H54 (cell line): ENCODE measurements at places on chromosomes 16 and 17.
A peak's percentile ranks its signal among the peaks of the same experiment; 100 is the strongest.

DNA sequence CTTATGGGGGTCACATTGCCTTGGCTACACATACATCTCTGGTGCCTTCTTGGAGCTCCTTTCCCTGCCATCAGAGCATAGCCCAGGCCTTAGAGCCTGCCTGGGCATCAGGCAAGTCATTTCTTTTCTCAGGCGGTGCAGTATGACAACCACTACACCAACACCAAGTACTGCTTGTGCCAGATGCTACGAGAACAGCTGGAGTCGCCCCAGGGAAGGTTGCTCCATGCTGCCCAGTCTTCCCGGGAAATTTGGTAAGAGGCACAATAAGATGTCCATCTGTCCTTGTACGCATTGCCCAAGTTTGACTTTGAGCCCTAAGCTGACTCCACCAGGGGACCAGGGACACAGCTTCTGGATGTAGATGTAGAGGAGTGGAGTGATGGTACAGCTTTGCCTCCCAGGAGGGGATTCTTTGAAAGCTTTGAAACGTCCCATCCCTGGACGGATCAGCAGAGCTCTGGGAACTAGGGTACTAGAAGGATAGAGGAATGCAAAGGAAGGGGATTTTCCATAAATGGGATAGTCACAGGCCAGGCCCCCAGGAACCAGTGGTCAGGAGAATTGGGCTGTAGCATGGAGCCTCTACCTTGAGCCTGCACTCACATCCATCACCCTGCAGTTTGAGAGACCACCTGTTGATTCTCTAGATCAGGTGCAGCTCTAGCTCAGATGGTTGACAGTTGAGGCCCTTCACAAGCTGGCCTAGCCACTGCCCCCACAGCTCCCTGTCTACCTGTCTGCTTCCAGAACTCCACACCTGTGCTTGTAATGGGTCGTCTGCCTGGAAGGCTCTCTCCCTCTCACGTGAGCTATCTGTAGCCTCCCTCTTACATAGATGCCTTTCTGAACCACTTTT lies 11.0 kb upstream of the NFATC3 start:
- DNase-seq: no peak

- no peak for DNase-seq
Measured at GRCh38 chr16:3578121-3578520, 918 bp upstream of the NLRC3 start.

GRCh38 chr17:18182978-18183333 lies 672 bp upstream of the ALKBH5 start:
- DNase-seq: peak; percentile 90

DNA sequence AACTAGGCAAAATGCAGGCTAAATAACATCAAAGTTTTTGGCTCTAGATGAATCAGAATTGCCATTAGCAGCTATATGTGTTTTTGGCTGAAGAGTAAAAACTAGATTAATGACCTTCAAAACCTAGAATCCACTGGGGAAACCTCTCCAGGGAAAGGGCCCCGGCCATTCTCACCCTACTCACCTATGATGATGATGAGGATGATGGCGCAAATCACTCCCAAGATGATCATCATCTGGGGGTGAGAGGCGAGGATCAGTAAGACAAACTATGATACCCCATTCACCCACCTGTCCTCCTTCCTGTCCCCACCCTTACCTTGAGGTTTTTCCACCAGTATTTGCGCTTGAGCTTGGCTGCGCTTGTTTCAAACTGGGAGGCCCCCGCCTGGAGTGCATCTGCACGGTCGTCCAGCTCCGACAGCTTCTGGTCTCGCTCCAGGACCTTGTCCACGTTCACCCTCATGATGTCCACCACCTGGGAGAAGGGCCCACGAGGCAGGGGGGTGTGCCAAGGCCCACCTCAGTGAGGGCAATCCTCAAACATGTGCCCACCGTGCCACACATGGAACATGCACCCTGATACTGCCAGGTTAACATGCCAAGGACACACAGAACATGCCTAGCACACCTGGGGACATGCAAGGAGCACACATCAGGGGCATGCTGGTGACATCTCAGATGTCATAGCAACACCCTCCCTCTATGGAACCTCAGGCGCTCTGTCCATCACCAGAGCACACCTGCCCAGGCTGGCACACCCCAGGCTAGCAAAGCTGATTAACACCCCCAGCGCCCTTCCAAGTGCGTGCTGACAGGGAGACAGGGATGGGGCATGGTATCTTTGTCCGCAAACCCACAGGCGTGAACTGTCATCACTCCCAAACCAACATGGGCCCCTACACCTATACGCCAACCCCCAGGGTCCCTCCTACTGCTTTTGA lies 1.2 kb downstream of the VAMP2 start:
- DNase-seq: no peak

DNA sequence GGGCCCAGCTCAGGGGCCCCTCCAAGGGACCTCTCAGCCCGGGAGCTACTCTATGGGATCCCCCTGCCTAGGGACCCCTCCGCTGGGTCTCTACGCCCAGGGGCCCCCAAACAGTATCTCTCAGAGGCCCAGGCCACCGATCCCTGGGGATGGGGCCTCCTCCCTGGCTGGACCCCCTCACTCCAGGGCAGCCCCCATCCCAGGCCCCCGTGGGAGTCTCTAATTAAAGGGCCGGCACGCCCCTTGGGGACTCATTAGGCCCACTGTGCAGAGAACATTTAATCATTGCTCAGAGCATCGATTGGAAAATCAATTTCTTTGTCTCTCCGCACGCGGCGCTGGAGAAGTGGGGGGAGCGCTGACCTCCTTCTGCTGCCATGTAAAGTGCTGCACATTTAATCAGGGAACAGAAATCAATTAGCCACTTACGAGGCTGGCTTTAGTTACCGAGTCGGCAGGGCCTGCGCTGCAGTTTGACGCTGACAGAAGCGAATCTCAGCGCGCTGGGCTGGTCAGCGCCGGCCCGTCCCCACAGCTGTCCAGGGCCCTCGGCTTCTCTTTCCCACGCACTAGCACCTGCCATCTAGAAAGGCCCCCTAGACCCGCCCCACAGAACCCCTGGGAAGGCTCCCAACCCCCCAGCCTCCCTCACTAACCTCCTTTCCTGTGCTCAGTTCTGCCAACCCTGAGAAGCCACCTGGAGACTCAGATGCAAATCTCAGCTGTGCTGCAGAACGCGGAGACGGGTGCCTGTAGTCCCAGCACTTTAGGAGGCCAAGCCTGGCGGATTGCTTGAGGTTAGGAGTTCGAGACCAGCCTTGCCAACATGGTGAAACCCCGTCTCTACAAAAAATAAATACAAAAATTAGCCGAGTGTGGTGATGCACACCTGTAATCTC lies 20.2 kb upstream of the C1QL1 start:
- DNase-seq: no peak

DNA sequence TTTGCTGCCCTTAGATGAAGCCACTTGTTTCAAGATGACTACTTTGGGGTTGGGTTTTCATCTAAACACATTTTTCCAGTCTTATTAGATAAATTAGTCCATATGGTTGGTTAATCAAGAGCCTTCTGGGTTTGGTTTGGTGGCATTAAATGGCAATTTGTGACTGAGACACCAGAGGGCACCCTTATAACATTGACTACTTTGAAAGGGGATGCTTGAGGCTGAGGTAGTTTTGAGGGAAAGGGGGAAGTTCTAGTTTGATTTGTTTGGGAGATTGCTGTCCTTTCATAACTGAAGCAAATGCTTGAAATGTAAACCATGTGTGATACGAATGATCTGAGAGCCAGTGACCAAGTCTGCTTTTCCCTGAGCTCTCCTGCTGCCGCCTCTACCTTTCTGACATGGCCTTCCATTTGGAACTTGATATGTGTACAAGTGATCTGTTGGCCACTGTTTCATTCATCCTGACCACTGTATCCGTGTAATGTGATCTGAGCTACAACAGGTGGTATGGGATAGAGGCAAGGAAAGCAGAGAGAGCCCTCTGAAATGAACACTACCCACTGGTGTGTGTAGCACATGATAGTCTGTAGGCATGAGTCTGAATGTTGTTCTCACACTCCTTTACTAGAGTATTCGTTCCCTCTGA lies 5.8 kb upstream of the RARA start:
- DNase-seq: no peak

DNA sequence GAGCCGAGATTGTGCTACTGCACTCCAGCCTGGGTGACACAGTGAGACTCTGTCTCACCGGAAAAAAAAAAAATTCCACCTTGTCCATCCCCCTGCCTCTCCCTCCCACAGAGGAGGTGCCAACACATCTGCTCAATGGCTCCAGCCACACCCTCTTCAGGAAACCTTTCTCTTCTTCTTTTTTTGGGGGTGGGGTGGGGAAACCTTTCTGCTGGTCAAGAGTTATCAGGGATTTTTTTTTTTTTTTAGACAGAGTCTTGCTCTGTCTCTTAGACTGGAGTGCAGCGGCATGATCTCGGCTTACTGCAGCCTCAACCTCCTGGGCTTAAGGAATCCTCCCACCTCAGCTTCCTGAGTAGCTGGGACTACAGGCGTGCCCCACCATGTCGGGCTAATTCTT lies 18.7 kb downstream of the TNS4 start:
- DNase-seq: no peak

GRCh38 chr16:50591209-50591608 lies 43.0 kb downstream of the NKD1 start:
- DNase-seq: no peak

- peak; percentile 59 for DNase-seq
Measured at GRCh38 chr17:62064791-62065563, at the start of gene MED13. Gene MED13 (minus strand): TSS chr17:62065278. CDS start chr17:62065205, 73 bp downstream.

GRCh38 chr17:5035315-5035714 lies at the start of gene SLC52A1:
Gene SLC52A1 (minus strand): TSS chr17:5035426. CDS start chr17:5034606, 820 bp downstream.
- DNase-seq: no peak

- no peak for DNase-seq
Measured at GRCh38 chr16:63130942-63131341, 1094.7 kb upstream of the CDH8 start.

GRCh38 chr17:82528484-82529265 lies 9.1 kb downstream of the FOXK2 start:
- peak; percentile 61 for DNase-seq

GRCh38 chr16:2710711-2711231 lies 9.3 kb downstream of the PRSS27 start:
- DNase-seq: no peak

DNA sequence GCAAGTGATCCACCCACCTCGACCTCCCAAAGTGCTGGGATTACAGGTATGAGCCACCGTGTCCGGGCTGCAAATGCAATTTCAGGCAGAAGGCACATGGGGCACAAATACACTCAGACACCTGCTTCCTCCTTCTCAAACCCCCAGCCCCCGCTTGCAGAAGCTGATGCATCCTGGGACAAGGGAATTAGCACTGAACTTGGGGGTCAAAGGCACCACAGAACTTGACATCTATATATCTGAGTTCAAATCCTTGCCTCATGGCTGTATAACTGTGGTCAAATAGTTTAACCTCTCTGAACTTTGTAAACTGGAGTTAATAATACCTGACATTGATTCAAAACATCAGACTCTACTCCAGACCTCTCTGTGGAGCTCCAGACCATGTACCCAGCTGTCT lies 4.1 kb upstream of the ARL5C start:
- DNase-seq: no peak

DNA sequence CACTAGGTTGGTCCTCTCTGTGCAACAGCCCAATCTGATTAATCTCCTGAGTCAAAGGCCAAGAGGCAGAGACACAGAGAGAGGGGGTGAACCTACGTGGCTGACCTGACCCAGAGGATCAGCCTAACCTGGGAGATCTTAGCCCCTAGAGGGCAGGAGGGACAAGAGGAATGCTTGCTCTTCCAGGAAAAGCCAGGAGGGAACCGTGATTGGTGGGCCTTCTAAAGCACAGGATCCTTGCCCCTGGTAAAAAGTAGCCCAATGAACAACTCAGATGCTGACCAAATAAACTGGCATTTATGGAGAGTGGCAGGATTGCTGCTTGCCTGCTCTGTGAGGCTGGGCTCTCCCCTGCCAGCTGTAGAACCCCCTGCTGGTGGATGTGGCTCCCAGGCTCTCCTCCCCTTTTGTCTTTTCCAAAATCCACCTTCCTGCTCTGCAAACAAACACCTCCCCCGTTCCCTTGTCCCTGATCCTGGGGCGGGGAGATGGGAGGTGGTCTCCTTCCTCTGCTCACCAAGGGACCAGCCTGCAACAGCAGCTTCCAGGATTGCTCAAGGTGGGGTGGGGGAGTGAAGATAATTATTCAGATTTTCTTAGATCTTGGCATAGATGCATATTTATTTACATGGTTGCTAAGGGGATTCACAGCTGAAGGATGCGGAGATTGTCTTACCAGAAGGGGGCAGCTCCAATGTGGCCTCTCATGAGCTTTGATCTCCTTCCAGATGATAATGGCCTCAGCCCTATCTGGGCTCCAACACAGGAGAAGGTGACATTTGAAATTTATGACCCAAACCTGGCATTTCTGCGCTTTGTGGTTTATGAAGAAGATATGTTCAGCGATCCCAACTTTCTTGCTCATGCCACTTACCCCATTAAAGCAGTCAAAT lies 71.9 kb downstream of the SDR42E1 start:
- no peak for DNase-seq

GRCh38 chr16:66594739-66595138 lies 9.8 kb upstream of the CMTM3 start:
- no peak for DNase-seq

DNA sequence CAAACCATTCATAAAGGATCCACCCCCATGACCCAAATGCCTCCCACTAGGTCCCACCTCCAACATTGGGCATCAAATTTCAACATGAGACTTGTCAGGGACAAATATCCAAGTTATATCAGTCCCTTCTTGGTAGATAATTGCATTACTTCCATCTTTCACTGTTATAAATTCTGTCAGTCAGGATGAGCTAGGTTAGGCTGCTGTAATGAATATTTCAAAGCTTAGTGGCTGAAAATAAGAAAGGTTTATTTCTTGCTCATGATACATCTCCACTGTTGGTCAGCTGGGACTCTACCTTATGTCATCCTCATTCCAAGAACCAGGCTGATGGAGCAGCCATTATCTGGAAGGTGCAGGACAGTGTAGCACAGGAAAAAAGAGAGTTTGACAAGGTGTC lies 50.3 kb upstream of the TMC5 start:
- no peak for DNase-seq

- DNase-seq: no peak
Measured at GRCh38 chr17:17528696-17529652, 32.8 kb upstream of the RASD1 start.

- no peak for DNase-seq
Measured at GRCh38 chr16:74677868-74678267, 11.2 kb upstream of the RFWD3 start.

DNA sequence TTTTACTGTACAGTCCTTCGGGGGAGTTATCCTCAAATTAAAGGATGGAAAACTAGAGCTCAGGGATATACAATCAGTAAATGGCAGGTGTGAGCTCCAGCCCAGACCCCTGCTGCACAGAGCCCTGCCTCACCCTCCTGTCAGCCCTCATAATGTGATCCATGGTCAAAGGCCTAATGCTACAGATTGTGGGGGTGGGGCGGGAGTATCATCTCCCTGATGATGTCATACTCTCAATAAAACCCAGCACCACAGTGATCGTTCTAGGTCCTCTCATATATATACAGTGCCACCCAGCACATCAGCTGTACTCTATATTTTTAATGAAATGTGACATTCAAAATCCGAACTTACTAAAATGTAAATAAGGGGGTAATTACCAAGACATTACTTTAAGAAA lies 61.5 kb downstream of the SLC39A11 start:
- no peak for DNase-seq

DNA sequence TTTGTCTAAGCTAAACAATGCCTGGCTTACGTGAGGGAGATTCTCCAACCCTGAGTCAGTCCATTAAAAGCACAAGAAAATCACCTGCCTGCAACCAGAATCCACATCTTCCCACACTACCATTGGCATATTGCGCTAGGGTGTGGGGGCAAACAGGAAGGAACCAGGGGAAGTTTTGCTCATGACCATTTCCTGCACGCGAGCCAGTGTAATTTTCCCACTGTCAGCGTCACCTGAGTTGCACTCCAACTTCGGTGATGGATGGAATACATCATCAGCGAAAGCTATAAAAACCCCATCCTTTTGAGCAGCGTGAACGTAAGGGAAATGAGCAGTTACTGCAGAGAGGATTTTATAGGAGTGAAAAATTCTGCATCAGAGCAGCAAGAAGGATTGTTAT lies 167.9 kb upstream of the NOL11 start:
- DNase-seq: no peak
